Small intestine (tissue), 16 donors: ENCODE measurements at places on chromosomes 5 and 9. TPM values are rescaled to one million over a fixed set of nuclear protein-coding genes. Genes with fewer than 3 reads are reported as not detected.

The PCDHB11 gene
- 0.27 TPM for polyA plus RNA-seq

The SEMA5A gene
- 0.54 TPM for polyA plus RNA-seq

The PRR16 gene
- not detected for polyA plus RNA-seq

The SLC45A2 gene
- not detected for polyA plus RNA-seq

The SOHLH1 gene
- not detected for polyA plus RNA-seq

The ZNF782 gene
- polyA plus RNA-seq: 1.8 TPM

The SPATA31D4 gene
- polyA plus RNA-seq: not detected

The LHX6 gene
- polyA plus RNA-seq: 1.1 TPM

DNA sequence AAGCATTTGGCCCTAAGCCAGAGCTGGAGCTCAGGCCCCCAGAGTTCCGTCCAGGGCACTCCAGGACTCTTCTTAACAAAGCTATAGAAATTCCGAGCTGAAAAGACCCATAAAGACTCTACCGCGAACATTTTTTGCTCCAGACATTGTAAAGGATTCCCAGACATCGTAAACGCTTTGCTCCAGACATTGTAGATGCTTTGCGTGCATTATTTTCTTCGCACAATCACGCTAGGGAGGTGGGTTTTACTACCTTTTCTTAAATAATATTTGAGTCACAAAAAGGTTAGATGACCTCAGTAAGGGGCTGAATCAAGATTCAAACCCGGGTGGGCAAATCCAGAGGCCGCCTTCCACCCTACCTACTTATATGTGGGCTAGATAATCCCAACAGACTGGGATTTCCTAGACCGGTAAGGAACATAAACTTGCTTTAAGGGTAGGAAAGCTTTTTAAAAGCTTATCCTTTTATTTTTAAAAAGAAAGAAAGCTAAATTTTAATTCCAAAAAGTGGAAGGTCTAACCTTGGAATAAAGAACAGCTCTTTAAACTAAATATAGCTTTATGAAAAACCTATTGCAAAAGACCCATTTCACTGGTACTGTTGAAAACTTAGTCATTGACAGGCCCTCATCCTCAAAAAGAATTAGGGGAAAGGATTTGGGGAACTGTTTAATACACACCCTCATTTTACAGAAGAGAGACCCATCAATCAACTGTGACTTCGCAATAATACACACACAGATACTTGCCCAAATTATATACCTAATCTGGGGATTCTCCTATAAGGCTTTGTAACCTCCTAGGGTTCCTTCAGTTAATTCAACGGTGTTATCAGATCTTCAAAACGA, 822 bp upstream of the TNIP1 start:
- H3K27ac ChIP-seq: peak overlapping the region; percentile 96
- peaks cover 23% of the 10 kb centered on the region for H3K4me1 ChIP-seq
- peak overlapping the region; percentile 75 for H3K4me3 ChIP-seq
- DNase-seq: no peak
- H3K27me3 ChIP-seq: no peaks in the 10 kb centered on the region

- no peaks in the 10 kb centered on the region for H3K4me1 ChIP-seq
- H3K27me3 ChIP-seq: no peaks in the 10 kb centered on the region
- peak overlapping the region; percentile 9 for H3K27ac ChIP-seq
- H3K4me3 ChIP-seq: no peak overlapping the region
- H3K36me3 ChIP-seq: no peaks in the 10 kb centered on the region
Measured at GRCh38 chr9:122076117-122076516, 17.0 kb downstream of the TTLL11 start.

- H3K4me3 ChIP-seq: no peak overlapping the region
- no peak for DNase-seq
- no peaks in the 10 kb centered on the region for H3K27me3 ChIP-seq
- H3K4me1 ChIP-seq: no peaks in the 10 kb centered on the region
Measured at GRCh38 chr9:33198165-33198564, 31.0 kb upstream of the B4GALT1 start.

DNA sequence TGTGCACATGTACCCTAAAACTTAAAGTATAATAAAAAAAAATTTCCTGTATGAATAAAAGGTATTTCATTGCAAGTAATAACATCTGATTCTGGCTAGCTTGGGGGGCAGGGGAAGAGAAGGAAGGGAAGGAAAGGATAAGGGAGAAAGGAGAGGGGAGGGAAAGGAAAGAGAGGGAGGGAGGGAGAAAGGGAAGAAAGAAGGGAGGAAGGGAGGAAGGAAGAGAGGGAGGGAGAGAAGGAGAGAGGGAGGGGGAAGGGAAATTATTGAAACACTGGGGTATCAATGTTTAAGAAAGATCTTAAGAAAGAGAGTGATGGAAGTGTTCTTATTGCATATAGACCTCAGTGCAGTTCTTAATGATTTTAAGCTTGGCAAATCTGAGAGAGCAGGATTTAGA, 129.8 kb upstream of the ZNF366 start:
- no peaks in the 10 kb centered on the region for H3K4me1 ChIP-seq
- no peak overlapping the region for H3K4me3 ChIP-seq
- no peaks in the 10 kb centered on the region for H3K36me3 ChIP-seq
- H3K27ac ChIP-seq: no peak overlapping the region
- no peaks in the 10 kb centered on the region for H3K27me3 ChIP-seq

DNA sequence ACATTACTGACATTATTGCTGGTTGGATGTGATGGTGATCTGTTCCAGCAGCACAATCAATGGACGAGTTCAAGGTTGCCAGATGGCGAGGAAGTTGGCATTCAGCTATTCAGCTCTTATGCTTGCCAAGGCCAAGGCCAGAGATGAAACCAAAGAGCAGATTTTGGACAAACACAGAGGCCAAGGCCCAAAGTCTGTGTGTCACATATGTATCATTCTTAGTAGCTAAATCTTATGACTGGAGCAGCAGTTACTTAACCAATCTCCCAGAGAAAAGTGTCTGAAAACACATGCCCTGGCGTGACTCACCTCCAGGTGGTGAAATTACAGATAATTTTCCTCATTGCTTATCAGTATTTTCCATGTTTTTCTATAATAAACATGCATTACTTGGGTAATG, 189.0 kb upstream of the EGFLAM start:
- no peaks in the 10 kb centered on the region for H3K36me3 ChIP-seq
- no peaks in the 10 kb centered on the region for H3K4me1 ChIP-seq
- DNase-seq: no peak
- no peaks in the 10 kb centered on the region for H3K27me3 ChIP-seq
- no peak overlapping the region for H3K4me3 ChIP-seq

GRCh38 chr5:73615085-73615484, 10.9 kb upstream of the ARHGEF28 start:
- no peak for DNase-seq
- no peak overlapping the region for H3K4me3 ChIP-seq
- no peaks in the 10 kb centered on the region for H3K4me1 ChIP-seq
- no peak overlapping the region for H3K27ac ChIP-seq

GRCh38 chr9:89422151-89422975, 75.5 kb downstream of the SEMA4D start:
- peak overlapping the region; percentile 69 for H3K27ac ChIP-seq
- no peak overlapping the region for H3K4me3 ChIP-seq
- no peaks in the 10 kb centered on the region for H3K36me3 ChIP-seq
- H3K27me3 ChIP-seq: no peaks in the 10 kb centered on the region

DNA sequence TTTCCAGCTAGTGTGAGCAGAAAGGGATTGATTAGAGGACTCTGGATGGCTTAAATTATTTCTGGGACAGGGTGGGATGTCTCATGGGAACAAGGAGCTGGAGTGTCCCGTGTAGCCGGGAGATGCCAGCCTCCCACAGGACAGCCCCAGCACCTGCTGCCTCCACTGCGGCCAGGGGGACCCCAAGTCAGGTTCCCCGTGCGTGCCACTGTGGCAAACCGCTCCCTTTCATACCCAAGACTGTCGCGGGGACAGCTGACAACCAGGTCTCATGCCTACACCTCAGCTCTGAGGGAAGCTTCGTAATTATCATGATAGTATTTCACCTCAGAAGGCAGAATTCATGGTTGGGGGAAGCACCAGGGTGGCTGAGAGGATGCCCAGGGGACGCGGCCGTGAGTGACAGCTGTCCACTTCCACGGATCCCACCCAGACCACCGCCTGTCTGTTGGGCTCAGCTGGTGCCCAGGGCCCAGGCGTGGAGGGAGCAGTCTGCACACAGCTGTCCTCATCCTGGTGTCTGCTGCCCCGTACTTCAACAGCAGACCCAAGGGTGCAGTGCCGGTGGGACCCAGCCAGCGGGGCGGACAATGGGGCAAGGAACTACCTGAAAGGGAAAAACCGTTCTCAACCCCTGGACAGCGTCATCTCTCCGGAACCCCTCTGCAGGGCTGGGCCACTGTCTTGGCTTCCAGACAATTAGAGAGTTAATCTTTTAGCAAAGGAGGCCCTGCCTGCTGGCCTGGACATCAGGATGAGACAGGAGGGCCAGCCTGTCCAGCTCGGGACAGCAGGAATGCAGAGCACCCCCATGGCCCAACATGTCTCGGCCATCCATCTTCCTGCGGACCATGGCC, 166.9 kb downstream of the OLFM1 start:
- H3K4me3 ChIP-seq: no peak overlapping the region
- peaks cover 42% of the 10 kb centered on the region for H3K4me1 ChIP-seq
- no peak for DNase-seq
- H3K36me3 ChIP-seq: no peaks in the 10 kb centered on the region
- H3K27me3 ChIP-seq: no peaks in the 10 kb centered on the region

GRCh38 chr9:134943411-134943810, 25.7 kb upstream of the FCN1 start:
- no peaks in the 10 kb centered on the region for H3K36me3 ChIP-seq
- H3K4me1 ChIP-seq: no peaks in the 10 kb centered on the region
- H3K4me3 ChIP-seq: no peak overlapping the region
- no peaks in the 10 kb centered on the region for H3K27me3 ChIP-seq
- no peak overlapping the region for H3K27ac ChIP-seq
- DNase-seq: no peak

- DNase-seq: no peak
- no peak overlapping the region for H3K4me3 ChIP-seq
- H3K27me3 ChIP-seq: no peaks in the 10 kb centered on the region
- H3K36me3 ChIP-seq: no peaks in the 10 kb centered on the region
- peaks cover 86% of the 10 kb centered on the region for H3K4me1 ChIP-seq
Measured at GRCh38 chr5:140220698-140221064, 45.7 kb downstream of the CYSTM1 start.

GRCh38 chr9:113299800-113300292, 3.3 kb downstream of the RNF183 start:
- no peaks in the 10 kb centered on the region for H3K36me3 ChIP-seq
- H3K4me3 ChIP-seq: no peak overlapping the region
- DNase-seq: peak; percentile 83

DNA sequence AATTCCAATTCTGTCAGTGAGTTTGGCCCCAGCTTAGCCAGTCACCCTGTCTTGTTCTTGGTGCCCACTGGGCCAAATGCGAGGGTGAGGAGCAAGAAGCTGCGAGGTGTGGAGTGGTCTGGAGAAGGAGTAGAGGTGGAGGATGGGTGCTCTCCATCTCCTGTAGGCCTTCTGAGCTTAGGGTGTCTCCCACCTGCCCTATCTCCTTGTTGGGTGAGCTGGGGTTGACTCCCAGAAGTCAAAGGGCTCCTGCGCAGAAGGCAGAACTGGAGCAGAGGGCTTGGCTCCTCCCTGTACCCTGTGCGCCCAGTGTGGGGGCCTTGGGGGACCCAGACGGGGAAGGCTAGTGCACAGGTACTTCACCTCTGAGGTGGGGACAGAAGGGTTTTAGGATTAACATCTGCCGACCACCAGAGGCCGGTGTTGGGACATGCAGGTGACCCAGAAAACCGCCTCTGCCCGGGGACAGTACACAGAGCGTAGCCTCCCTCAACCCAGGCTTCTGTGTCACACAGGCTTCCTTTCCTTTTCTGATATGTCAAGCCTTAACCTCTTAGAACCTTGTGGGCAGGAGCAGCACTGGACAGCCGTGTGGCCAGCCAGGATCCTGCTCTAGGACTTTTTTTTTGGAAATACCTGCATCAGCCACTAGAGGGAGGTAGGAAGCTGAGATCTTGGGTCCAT, 16.9 kb downstream of the IL5 start:
- H3K27me3 ChIP-seq: no peaks in the 10 kb centered on the region
- H3K4me3 ChIP-seq: no peak overlapping the region
- no peaks in the 10 kb centered on the region for H3K4me1 ChIP-seq
- DNase-seq: peak; percentile 82

DNA sequence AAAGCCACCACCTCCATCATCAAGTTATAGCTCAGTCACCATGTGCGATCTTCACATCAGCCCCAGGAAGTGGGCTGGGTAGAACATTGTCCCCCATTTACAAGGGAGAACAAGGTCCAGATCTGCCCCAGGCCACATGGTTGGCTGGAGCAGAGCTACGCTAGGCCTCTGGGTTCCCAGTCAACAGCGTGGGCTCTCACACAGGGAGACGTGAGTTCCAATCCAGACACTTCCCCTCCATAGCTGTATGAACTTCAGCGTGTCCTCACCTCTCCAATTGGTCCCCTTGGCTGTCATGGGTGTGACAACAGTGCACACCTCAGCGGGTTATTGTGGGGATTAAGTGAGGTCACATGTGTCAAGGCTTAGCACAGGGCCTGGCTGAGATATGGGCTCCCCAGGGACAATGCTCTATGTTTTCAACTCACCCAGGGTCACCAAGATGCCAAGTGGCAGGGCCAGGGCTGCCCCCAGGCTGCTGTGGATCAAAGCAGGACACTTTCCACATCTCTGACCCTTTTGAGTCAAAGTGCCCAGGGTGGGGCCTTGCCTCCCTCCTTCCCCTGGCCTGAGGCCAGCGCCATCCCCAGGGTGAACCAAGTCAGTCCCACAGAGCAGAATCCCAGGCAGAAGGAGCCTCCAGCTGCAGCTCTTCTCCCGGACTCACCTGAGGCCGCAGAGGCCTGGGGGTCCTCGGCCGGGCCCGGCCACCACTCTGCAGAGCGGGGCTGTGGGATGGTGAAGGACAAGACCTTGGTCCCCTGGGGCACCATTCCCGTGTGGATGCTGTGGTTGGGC, 19.8 kb downstream of the AKNA start:
- no peaks in the 10 kb centered on the region for H3K27me3 ChIP-seq
- H3K4me3 ChIP-seq: no peak overlapping the region
- no peak overlapping the region for H3K27ac ChIP-seq
- DNase-seq: no peak
- H3K36me3 ChIP-seq: peaks cover 2% of the 10 kb centered on the region
- H3K4me1 ChIP-seq: no peaks in the 10 kb centered on the region

- no peak for DNase-seq
- H3K27me3 ChIP-seq: no peaks in the 10 kb centered on the region
- no peak overlapping the region for H3K27ac ChIP-seq
- H3K4me1 ChIP-seq: no peaks in the 10 kb centered on the region
- no peak overlapping the region for H3K4me3 ChIP-seq
Measured at GRCh38 chr5:15797116-15797515, 297.1 kb downstream of the FBXL7 start.

DNA sequence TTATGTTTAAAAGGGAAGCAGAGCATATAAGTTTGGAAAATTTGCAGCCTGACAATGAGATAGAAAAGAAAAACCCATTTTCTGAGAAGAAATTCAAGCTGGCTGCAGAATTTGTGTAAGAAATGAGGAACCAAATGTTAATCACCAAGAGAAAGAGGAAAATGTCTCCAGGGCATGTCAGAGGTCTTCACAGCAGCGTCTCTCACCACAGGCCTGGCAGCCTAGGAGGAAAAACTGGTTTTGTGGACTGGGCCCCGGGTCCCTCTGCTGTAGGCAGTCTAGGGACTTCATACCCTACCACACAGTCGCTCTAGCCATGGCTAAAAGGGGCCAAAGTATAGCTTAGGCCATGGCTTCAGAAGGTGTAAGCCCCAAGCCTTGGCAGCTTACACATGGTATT, 32.1 kb upstream of the HSD17B4 start:
- DNase-seq: no peak
- no peaks in the 10 kb centered on the region for H3K27me3 ChIP-seq
- H3K4me3 ChIP-seq: no peak overlapping the region
- no peak overlapping the region for H3K27ac ChIP-seq
- H3K4me1 ChIP-seq: no peaks in the 10 kb centered on the region

- H3K27me3 ChIP-seq: no peaks in the 10 kb centered on the region
- no peaks in the 10 kb centered on the region for H3K36me3 ChIP-seq
- no peak for DNase-seq
Measured at GRCh38 chr5:35709688-35710087, 92.0 kb downstream of the SPEF2 start.
